ENCODE measurements at places on chromosomes 11 and 22. TPM values are rescaled to one million over a fixed set of nuclear protein-coding genes. Genes with fewer than 3 reads are reported as not detected.

DNA sequence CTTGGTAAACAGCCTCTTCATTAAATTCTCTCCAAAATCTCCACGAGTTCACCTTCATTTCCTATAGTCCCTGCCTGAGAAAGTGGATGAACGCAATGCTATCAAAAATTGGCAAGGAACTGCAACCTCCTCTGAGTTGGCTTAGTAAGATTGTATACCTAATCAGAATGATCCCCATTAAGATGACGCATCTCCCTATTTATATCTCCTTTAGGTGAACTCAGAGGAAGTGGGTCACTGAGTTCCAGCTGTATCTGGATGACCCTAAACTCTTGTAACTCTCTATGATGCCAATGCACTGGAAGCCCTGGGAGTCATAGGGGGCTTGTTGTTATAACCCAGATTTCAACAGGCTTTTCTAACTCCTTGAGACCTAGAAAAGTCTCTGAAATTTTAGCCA is 48.2 kb downstream of the OR10A6 start:
- DNase-seq, result no peak

- no peak for DNase-seq
These were observed 85.8 kb upstream of the NECTIN1 start for GRCh38 chr11:119814766-119815165.

DNA sequence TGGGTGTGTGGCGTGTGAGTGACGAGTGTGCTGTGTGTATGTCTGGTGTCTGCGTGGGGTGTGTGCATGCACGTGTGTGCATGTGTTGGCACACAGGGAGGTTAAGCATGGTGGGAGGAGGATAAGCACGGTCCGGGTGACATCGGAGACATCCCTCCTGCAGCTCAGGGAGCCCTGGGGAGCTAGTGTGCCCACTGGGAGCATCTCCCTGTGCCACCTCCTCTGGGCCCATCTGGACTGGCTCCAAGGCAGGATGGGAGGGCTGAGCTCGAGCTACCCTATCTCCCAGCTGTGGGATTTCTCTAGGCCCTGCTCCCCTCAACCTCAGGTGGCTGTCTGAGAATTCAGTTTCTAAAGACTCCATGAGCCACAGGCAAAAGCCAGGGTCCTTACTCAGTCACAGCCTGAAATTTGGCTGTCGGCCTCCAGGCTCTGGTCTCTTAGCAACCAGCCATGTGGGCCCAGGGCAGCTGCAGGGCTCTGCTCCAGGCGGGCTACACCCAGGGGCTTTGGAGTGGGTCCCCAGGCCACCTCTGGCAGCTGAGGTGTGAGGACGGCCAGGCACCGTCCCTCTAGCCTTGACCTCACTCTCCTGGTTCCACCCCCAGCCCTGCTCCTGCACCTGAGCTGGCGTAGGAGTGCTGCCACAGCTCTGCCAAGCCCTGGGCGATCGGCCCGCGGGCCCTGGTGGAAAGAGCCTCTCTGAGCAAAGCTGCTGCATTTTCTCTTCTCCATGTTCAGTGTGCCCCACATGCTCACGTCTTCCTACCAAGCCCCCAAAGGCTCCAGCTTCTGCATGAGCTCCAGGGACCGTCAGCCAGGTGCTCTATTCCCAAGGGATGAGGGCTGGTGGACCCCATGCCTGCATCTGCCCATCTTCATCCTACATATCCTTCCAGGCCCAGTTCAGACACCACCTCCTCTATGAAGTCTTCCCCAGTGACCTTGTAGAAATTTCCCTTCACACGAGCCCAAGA is 39.7 kb downstream of the RTL6 start:
- no peak for DNase-seq

- no peak for DNase-seq
These were observed 91.2 kb upstream of the BID start for GRCh38 chr22:17865183-17866055.

- no peak for DNase-seq
These were observed 249.0 kb downstream of the DYNC2H1 start for GRCh38 chr11:103358251-103358650.

DNA sequence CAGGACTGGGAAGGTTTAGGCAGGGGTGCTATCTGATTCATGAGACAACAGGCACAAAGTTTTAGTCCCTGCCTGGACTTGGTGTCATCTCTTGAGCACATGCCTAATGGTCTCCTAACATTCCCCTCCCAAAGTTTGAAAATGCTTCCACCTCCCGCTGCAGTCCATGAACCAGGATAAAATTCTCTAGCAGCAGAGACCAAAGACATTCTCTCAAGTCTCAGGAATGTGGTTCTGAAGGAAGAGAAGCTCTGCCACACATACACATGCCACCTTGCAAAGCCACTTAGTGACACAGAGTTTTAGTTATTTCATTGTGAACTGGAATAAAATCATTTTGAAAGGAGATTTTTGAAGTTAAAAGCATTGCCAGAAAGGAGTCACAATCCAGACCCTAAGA is 15.5 kb downstream of the OR51B6 start:
- DNase-seq, result no peak

CARS1 gene
- total RNA-seq, result 82.7 TPM

OR51F1 gene
- total RNA-seq, result not detected

CHADL gene
- total RNA-seq, result not detected

CECR2 gene
- 0.16 TPM for total RNA-seq

- DNase-seq, result no peak
These were observed 49.9 kb upstream of the LDLRAD3 start for GRCh38 chr11:35893796-35894475.

- no peak for DNase-seq
These were observed 97.7 kb downstream of the NXPE2 start for GRCh38 chr11:114775875-114776621.

DNA sequence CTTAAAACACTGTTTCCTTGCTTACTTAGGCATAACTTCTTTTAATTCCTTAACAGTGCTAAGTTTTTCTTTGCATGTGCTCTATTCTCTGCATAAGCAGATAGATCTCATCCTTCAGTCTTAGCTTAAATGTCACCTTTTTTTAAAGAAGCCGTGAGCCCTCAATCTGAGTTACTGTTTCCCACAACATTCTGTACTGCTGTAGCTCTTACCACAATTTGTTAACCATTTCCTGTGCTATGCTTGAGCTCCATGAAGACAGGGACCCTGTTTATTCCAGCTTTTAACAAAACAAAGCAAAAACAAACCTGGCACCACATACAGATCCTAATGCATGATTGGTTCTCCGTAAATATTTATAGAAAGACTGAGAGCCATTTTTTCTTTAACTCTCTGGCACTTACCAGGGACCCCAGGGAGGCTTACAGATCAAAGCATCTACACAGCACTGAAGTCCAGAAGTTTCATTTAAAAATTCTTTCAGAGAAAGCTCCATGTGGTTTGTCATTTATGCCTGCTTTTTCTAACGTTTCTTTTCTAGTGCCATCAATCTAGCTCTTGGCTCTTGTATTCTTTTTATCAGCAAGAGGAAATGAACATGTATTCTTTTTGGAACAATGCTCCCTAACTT is 74.9 kb downstream of the DYNC2H1 start:
- no peak for DNase-seq

DNA sequence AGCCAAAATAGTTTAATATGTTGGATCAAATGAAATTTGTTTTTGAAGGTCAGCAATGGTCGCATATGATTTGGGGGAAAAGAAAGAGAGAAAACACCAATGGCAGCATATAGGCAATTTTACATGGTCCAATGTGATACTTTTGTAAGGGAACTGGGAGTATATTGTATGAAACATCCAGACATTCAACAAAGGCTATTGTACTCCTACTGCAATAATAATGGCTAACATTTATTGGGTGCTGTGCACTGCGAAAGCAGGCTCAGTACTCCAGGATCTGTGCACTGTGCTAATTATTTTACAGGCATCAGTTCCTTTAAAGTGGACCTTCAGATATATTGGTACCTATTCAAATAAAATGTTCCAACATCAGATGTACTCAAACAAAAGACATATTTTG is 5.9 kb upstream of the OR10V1 start:
- no peak for DNase-seq

Data from activated CD8-positive, alpha-beta T cell treated with anti-CD3 and anti-CD28 coated beads for 36 hours (primary cell).